ENCODE measurements at places on chromosomes 6 and 20.

DNA sequence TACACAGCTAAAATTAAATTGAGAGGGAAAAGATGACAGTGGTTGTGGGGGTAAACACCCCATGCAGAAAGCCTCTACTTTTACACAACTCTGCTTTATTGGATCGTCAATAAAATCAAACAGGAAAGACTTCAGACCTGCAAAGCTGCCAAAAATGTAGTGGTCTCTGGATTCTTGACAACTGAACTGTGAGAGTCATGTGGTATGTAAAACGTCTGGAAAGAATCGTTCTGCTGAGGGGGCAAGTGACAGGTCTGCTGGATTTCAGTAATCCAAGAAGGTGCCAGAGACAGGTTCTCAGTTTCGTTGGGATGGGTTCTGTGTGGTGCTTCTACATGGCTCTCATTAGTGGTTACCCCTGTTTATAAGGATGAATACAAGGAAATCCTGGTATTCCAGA, 63.3 kb downstream of the TSPYL4 start:
- no peak for DNase-seq

DNA sequence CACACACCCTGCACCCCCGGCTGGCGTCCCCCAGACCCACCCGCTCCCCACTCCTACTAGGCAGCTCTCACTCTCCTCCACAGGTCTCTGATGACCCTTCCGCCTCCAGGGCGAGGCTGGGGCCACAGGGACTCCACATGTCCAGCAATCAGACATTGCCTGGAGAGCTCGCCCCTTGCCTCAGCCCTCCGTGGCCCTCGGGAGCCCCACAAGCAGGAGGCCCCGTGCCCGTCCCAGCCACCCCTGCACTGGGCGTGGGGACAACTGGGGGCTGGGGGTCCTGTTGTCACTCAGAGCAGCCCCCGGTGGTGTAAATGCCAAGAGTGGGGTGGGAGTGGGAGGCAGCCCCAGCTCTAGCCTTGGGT, 1.5 kb downstream of the COL20A1 start:
- DNase-seq: no peak

GRCh38 chr20:1291191-1291741, 25.2 kb downstream of the SNPH start:
- no peak for DNase-seq

DNA sequence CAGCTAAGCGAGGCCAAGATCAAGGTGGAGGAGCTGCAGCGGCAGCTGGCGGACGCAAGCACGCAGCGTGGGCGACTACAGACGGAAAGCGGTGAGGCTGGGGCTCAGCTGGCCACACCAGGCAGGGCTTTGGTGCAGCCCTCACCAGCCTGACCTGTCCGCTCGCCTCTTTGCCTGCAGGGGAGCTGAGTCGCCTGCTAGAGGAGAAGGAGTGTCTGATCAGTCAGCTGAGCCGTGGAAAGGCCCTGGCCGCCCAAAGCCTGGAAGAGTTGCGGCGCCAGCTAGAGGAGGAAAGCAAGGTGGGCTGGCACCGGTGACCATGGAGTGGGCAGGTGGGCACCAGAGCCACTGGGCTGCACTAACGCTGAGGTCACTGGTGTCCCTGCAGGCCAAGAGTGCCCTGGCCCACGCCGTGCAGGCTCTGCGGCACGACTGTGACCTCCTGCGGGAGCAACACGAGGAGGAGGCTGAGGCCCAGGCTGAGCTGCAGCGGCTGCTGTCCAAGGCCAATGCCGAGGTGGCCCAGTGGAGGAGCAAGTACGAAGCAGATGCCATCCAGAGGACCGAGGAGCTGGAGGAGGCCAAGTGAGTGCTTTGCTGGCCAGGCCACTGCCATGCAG, 42.8 kb downstream of the MYH7B start:
- DNase-seq: no peak

GRCh38 chr20:21453690-21454089, 56.4 kb upstream of the NKX2-4 start:
- no peak for DNase-seq

DNA sequence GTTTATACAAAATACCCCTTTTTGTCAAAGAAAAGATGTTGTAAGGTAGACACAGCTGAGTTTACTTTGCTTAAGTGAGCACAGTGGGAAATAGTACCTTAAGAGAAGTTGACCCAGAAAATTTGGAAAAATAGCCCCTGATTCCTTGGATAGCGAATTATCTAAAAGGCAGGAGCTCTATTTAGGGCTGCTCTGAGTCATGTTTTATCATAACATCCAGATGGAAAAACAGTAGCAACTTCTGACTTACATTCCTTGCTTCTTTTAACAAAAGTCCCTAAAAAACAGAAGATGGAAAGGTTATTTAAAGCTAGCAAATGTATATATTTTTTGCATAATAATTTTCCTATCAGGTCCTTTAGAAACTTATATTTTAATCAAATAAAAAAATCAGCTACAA, 59.0 kb downstream of the THEMIS start:
- DNase-seq: no peak

DNA sequence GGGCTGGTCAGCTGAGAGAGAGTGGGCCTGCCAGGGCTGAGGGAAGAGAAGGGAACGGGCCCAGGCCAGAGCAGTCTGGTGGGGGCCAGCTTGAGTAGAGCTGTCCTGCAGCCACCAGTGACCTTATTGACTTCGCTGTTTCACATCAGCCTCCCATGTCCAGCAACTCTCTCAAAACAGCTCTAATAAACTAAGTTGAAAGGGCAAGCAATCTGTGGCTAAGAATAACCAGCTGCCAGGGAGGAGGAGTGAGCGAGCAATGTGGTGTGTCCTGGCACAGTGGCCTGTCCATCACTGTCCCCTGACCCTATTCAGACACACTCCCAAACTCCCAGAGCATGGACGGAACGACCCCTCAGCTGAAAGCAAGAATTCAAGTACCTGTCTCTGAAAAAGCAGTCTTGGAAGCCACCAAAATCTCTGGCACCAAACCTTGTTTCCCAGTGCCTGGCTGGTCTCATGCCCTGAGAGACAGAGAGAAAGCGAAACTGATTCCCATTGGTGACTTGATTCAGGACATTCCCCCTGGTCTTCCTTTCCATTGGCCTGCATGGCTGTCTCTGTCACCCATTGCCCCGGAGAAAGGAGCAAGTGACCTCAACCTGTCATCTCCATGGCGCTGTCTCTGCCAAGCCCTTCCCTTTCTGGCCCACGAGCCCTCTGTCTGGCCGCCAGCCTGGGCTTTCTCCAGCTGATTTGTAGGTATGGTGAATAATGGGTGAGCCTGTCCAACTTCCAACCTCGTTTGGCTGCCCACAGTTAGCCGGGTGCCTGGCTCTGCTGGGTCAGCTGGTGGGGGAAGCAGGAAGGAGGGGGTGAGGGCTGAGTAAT, at the start of gene DDO:
DDO (minus strand) TSS at position 490 of the 831 bp plus-strand sequence. CDS start 2,113 bp downstream, outside the sequence.
- DNase-seq: no peak

GRCh38 chr6:26054781-26055718, 32.2 kb upstream of the HFE start:
- peak; percentile 98 for DNase-seq

DNA sequence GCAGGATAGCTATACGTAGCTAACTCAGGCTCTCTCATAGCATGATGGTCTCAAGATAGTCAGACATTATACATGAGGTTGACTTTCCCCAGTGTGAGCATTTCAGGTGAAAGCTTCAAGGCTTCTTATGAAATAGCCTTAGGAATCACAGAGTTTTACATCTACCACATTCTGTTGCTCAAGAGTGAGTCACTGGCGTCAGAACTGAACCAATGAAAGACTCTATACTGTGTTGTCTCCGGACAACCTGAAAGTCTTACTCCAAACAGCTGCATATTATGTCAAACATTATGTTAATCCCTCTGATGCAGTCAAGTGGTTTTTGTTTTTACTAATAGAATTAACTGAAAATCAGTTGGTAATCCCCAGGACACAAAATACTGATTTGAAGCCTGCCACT, 79.8 kb upstream of the TRDN start:
- DNase-seq: no peak

- DNase-seq: no peak
These were observed 95.1 kb upstream of the RNF217 start for GRCh38 chr6:124867121-124867520.

- DNase-seq: peak; percentile 55
These were observed 29.5 kb downstream of the CDYL start for GRCh38 chr6:4805553-4806336.

Measured in Kasumi-1 (cell line).